ENCODE measurements at places on chromosomes 16 and 17.

DNA sequence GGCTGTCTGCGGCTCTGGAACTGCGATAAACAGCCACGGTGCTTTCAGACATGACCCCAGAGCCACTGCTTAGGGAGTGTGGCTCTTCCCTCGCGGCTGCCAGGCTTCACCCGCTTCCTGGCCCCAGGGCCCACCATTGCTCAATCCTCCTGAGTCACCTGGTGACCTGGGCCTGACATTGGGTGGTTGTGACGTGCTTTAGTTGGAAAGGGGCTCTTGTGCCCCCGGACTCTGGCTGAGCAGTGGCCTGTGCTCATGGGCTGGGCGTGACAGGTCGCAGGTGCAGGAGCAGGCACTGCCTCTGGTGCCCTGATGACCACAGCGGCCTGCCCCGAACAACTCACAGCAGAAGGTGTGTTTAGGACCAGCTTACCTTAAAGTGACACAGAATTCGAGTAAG, 8.6 kb upstream of the NUDT16L1 start:
- no peak for DNase-seq

GRCh38 chr16:57041182-57042156, 50.9 kb upstream of the CPNE2 start:
- no peak for DNase-seq

DNA sequence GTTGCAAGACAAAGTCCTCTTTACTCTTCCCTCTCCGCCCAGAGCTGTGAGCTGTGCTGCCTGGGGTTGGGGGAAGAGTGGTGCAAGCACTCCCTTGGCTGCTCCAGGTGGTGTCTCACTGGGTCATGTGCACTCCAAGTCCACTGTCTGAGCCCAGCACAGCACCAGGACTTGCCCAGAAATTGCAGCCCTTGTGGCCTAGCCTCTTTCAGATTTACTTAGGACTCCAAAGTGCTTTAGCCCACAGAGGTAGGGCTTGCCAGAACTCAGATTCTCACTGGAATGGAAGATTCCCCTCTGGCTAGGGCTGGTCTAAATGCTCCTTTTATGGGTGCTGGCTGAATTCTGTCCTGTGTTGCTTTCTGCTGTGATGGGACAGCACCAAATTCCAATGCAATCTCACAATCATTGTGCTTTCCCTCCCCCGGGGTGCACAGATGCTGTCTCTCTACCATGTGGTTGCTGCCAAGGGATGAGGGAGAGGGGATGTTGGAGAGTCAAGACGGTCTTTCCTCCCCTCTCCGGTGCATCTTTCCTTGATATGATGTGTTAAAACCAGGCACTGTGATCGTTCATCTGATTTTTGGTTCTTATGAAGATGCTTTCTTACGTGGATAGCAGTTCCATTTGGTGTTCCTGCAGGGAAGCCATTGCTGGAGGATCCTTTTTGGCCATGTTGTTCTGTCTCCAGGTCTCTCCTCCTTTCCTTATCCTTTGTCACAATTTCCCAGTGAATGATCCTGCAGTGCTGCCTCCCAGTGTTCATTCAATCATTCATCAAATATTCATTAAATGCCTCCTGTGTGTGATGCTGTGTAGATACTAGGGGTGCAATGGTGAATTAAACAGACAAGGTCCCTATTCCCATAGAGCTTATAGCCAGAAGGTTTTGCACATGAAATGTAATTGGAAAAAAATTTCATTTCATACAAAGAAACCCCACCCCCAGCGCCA, 216.3 kb downstream of the SPECC1 start:
- DNase-seq: no peak

DNA sequence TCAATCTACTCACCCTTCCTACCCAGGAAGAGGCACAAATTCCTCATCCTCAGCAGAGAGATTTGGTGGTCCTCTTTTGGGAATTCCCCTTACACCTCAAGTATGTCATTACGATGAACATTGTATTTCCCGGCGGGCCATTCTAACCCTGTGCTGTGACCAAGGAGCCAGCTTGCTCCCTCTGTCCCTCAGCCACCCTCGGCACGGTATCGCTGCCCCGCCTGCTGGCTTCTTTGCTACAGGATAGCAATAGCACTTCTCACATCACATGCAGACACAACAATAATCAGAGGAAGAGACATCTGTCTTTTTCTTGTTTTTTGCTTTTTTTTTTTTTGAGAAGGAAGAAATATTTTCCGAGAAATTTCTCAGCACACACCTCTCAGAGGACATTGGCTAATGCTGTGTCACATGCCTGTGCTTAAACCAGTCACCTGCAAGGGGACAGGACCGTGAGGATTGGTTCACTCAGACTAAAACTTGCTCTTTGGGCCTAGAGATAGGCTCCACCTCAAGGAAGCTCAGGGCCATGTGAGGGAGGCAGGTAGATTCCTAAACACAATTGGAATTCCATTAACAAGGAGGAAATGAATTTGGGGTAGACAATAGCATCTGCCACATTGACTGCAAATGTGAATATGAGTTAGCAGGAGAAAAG, 41.2 kb downstream of the TMC5 start:
- no peak for DNase-seq

GRCh38 chr16:83995754-83996153, 27.7 kb downstream of the NECAB2 start:
- DNase-seq: no peak

- DNase-seq: no peak
Observed at GRCh38 chr17:27572665-27573064, 58.3 kb upstream of the LGALS9 start.

DNA sequence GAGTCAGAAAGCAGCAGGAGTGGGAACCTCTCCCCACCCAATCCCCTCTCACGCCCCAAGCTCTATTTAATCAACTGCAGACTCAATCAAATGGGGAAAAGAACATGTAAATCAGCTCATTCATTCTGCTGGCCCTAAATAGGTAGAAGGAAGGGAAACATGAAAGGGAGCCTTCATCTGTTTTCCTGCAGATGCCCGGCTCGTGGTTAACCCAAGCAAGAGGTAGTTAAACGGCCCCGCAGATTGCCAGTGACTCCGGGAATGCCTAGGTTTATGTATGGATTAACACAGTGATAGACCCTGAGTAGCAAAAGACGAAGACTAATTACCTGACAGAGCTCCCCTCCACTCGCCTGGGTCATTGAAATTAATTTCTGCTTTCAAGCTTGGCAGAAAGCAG, 542.0 kb downstream of the WWOX start:
- DNase-seq: no peak

DNA sequence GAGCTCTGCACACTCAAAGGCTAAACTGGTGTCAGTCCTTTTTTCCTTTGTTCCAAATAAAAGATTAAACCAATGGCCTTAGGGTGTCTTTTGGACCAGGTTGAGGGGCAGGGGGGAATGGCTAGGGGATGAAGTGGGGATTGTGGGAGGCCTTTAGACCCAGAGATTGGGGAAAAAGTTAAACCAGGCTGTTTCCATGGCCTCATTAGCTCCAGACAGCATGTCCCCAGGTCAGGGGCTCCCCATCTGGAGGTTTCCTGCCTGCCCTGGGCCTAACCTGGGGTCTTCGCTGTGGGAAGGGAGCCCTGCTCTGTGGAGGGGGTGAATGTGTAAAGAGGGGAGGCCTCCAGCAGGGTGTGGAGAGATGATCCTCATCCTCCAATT, 10.3 kb downstream of the FKBP10 start:
- no peak for DNase-seq

- no peak for DNase-seq
Observed at GRCh38 chr16:89951509-89951908, 3.0 kb downstream of the DEF8 start.

All from left renal cortex interstitium (tissue), 4 donors.